ENCODE measurements at places on chromosomes 5 and 9. TPM values are rescaled to one million over a fixed set of nuclear protein-coding genes. Genes with fewer than 3 reads are reported as not detected.

PTGER4 gene
- 56.5 TPM for total RNA-seq

MEIKIN gene
- total RNA-seq = not detected

GABRA6 gene
- not detected for total RNA-seq

PWWP2A gene
- 19.8 TPM for total RNA-seq

PCDHGA9 gene
- total RNA-seq = 0.76 TPM

PCA3 gene
- total RNA-seq = under 0.01 TPM

GABRB2 gene
- total RNA-seq = not detected

SLC1A3 gene
- total RNA-seq = 1.2 TPM

CKMT2 gene
- total RNA-seq = not detected

PCDHA9 gene
- total RNA-seq = under 0.01 TPM

SLC36A2 gene
- total RNA-seq = not detected

MARCOL gene
- total RNA-seq = not detected

FAM163B gene
- not detected for total RNA-seq

MTMR12 gene
- total RNA-seq = 24.4 TPM

ELOVL7 gene
- total RNA-seq = 0.61 TPM

KIAA0825 gene
- total RNA-seq = 2.0 TPM

NUTM2F gene
- not detected for total RNA-seq

FOXD1 gene
- total RNA-seq = 0.30 TPM

HEMGN gene
- total RNA-seq = not detected

HSD17B3 gene
- not detected for total RNA-seq

DDX4 gene
- total RNA-seq = not detected

OSMR gene
- 21.4 TPM for total RNA-seq

All from epithelial cell of umbilical artery (primary cell).